ENCODE measurements at places on chromosomes 3 and 15.

- no peak for DNase-seq
Observed at GRCh38 chr3:22795917-22796316, 407.2 kb upstream of the UBE2E2 start.

DNA sequence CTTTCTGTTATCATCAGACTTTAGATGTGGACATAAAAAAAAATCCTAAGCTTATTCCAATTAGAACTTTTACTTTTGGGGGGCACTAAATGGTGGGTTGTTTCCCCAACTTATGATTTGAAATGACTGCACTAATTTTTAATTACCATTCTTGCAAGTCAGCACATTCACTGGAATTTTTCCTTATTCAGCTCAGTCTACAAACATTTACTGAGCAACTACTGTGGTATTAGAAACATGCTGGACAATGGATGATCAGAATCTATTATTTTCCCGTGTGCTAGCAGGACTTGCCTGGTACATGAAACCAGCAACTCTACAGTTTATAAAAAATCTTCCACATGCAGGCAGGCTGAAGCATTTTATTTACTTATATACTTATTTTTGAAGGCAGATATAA, 273.6 kb downstream of the FOXP1 start:
- no peak for DNase-seq

- no peak for DNase-seq
Observed at GRCh38 chr15:37105029-37105428, 4.7 kb upstream of the MEIS2 start.

GRCh38 chr3:8536096-8537056, 34.8 kb downstream of the LMCD1 start:
- no peak for DNase-seq

DNA sequence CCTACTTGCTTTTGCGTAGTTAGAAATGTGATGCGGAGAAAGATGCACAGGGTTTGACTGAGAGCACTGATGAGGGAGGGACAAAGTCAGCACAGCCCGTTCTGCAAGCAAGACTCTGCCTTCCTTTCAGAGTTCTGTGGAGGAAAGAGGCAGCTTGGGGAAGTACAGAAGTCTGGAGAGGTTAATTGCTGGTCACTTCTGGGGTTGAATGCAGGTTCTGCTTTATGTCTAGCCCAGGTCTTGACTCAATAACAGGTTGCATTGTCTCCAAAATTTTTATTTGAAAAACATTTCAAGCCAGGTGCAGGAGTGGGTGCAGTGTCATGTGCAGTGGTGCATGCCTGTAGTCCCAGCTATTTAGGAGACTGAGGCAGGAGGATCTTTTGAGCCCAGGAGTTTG, 461.7 kb downstream of the NR2F2 start:
- DNase-seq, result no peak

GRCh38 chr15:51576911-51577500, 45.6 kb downstream of the DMXL2 start:
- DNase-seq, result no peak

DNA sequence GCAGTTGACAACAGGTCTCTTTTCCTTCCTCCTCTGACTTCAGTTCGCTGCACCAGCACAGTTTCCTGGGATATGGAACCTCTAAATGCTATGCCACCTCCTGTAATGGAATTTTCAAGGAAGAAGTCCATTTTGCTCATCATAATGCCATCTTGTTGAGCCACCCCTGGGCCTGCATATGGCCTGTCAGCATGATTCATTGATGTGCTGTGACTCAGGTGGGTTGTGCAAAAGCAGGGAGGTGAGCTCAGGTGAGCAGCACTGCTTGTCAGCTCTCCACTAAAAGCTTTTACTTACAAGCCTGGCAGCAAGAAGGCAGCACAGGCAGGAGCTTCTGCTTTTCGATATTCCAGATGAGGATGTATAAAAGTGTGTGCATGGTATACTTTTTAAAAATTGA, 247.1 kb upstream of the LMCD1 start:
- DNase-seq, result no peak

DNA sequence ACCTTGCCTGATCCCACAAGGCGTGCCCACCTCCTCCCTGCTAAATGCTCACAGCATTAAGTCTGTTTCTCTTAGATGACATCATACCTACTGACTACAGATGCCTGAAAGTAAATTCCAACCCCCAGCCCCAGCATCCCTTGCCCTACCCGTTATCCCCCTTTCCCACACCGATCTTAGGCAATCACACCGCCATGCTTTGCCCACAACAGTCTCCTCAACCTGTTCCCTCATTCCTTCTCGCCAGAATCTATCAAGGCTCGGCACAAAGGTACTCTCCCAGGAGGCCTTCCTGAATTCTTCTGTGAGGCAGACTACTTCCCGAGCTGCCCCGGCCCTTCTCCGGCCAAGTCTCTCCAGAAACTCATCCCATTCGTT, 789 bp upstream of the SEC61A1 start:
- no peak for DNase-seq

- DNase-seq, result no peak
Observed at GRCh38 chr3:66401675-66402491, 98.9 kb downstream of the LRIG1 start.

GRCh38 chr15:76972389-76973361, 22.3 kb upstream of the PSTPIP1 start:
- no peak for DNase-seq

- no peak for DNase-seq
Observed at GRCh38 chr15:27414168-27414870, 443.3 kb downstream of the GABRG3 start.

Data from activated CD4-positive, CD25-positive, alpha-beta regulatory T cell treated with anti-CD3 and anti-CD28 coated beads, Interleukin-2, amount 50 U/mL, for 16 hours (primary cell).